DND-41 (cell line): ENCODE measurements at places on chromosomes 11 and 22.

DNA sequence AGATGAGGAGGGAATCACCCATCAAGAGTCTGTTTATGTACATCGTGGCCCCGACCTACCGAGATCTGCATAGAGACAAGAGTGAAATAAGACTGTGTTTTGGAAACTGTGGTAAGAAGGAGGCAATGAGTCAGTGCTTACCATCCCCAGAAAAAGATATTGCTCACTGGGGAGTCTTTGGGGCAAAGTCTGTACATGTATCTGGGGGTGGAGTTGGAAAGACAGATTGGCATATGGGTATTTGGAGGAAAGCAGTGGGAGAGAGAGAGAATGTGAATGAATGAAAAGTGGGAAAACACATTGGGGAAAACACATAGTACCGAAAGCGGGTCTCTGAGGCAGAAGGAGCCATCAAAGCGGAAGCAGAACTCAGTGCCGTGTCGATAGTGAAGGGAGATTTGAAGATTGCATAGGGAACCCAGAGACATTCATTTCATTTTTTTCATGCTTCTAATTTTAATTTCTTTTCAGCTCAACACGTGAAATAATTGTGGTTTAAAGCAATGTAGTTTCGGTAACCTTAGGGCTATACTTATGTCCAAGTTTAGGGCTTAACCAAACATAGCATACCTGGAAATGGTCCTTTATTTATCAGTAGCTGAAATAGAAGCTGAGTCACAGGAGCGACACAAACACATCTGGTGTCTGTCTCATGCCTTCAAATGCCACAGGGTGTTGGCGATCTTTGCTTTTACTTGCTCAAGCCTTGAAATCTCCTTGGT lies 98.6 kb upstream of the CD44 start:
- no peak for DNase-seq
- H3K36me3 ChIP-seq, result no peaks in the 10 kb centered on the region
- H3K27me3 ChIP-seq, result no peaks in the 10 kb centered on the region
- no peak overlapping the region for H3K4me3 ChIP-seq
- H3K4me1 ChIP-seq, result peaks cover 22% of the 10 kb centered on the region
- H3K27ac ChIP-seq, result no peak overlapping the region

DNA sequence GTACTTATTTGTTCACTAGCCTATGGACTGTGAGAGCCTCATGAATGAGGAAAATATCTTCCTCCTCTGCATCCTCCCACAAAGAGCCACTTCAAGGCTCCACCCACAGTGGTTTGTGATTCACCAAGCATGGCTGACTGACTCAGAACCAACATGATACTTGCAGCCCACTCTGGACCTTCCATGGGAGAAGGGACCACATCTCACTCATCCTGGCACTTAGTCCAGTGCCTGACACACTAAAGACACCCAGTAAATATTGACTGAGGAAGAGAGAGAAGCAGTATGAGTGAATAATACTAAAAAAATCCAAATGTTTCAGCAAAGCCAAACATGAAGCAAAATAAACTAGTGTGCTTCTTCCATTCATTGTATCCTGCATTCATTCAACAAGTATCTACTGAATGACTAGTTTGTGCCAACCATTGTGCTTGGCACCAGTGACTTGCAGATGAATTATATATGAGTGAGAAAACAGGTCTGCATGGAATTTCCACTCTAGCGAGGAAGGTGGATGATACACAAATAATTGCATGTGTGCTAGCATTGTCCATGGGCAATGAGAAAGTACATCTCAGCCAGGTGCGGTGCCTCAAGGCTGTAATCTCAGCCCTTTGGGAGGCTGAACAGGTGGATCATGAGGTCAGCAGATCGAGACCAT lies 54.9 kb upstream of the BLID start:
- no peak overlapping the region for H3K27ac ChIP-seq
- H3K27me3 ChIP-seq, result no peaks in the 10 kb centered on the region
- no peaks in the 10 kb centered on the region for H3K4me1 ChIP-seq
- no peaks in the 10 kb centered on the region for H3K36me3 ChIP-seq
- H3K4me3 ChIP-seq, result no peak overlapping the region

DNA sequence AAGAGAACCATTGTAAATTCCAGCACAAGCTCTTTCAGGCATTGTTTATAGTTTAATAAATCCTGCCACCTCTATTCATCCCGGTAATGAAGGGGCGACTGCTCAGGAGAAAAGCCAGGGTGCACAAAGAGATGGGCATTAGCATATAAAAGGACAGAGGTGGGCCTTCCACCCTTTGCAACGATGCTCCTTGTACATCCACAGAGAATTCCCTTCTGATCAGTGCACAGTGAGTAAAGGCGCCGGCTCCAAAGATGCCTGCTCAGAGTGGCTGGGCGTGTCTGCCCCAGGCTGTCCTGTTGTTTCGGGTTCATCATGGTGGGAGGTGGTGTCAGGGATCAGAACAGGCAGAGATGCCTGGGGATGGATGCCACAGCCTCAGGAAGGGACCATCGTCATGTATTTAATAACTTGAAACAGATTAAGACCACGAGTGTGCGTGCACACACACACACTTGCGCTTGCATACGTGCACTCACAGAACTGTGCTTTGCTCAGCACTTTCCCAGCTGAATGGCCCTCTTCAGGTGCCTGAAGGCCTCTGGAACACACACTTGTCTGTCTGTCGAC lies 305.0 kb downstream of the TBC1D22A start:
- peaks cover 4% of the 10 kb centered on the region; the same call in 1 of the 2 replicates for H3K36me3 ChIP-seq
- DNase-seq, result no peak
- no peak overlapping the region for H3K27ac ChIP-seq
- H3K4me1 ChIP-seq, result no peaks in the 10 kb centered on the region

- DNase-seq, result no peak
- no peak overlapping the region for H3K27ac ChIP-seq
- no peak overlapping the region for H3K4me3 ChIP-seq
- H3K36me3 ChIP-seq, result no peaks in the 10 kb centered on the region
- H3K4me1 ChIP-seq, result no peaks in the 10 kb centered on the region
- H3K27me3 ChIP-seq, result no peaks in the 10 kb centered on the region
Measured at GRCh38 chr11:78605296-78605695, 30.6 kb upstream of the NARS2 start.

DNA sequence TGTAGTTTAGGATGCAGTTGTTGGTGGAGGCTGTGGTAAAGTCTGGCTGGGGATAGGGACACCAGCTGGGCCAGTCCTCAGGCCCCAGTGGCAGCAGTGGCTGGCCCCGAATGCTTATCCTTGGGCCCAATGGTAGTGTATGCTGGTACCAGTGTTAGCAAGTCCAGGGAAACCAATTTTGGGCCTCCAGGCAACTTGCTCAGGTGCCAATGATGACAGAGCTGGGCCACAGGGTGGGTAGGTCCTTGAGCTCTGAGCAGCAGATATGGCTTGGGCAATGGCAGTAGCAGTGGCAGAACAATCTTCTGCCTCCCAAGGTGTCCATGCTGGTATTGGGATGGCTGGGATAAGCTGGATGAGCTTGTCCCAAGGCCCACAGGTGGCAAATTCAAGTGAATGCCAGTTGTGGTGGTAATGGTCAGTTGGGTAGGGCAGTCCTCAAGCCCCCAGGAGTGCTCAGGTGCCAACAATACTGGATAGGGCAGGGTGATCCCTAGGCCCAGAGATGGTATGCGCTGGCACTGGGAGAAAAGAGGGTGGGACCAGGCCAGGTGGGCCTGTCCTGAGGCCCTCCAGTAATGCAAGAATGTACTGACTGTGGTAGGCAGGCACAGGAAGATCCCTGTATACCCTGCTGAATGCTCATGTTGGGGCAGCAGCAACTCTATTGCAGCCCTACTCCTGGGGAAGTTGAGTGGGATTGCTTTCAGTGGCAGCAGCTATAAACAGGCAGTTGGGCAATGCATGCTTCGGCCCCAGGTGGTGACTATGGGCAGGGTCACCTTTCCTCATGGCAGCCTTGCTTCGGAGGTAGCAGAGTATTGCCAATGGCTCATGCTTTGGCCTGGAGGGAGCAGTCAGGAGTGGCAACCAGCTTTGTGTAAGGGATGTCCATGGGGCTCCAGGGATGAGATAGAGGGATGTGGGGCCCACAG lies 54.7 kb downstream of the KCNQ1OT1 start:
- no peak for DNase-seq
- no peak overlapping the region for H3K4me3 ChIP-seq
- no peaks in the 10 kb centered on the region for H3K27me3 ChIP-seq

DNA sequence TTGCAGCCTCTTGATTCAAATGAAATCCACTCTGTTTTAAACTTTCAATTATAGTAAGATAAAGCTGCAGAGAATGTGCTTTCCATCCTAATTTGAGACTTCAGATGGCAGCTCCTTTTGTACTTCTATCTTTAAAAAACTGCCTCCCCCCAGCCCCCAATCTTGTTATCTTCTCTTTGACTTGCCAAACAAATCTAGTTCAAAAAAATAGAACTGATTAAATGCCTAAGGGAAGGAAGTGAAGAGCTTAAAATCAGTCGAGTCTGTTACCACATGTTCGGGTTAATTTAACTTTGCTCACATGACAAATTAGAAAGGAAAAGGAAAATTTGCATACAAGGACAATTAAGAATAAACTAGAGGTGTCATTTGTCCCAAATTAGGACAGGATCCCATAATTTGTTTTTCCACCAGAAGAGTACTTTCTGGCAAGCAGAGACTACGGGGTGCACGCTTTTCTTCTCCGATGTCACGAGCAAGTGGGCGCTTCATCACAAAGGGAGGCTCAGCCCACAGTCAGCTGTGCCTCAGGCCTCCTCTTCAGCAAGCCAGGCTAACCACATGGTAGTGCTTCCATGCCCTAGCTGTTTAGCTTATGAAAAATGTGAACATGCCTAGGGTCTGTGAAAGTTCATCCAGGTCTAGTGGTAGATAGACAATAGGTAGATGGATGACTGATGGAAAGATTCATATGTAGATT lies 69.0 kb upstream of the LDLRAD3 start:
- H3K36me3 ChIP-seq, result no peaks in the 10 kb centered on the region
- no peak overlapping the region for H3K27ac ChIP-seq
- H3K27me3 ChIP-seq, result no peaks in the 10 kb centered on the region
- H3K4me3 ChIP-seq, result no peak overlapping the region
- H3K4me1 ChIP-seq, result no peaks in the 10 kb centered on the region

DNA sequence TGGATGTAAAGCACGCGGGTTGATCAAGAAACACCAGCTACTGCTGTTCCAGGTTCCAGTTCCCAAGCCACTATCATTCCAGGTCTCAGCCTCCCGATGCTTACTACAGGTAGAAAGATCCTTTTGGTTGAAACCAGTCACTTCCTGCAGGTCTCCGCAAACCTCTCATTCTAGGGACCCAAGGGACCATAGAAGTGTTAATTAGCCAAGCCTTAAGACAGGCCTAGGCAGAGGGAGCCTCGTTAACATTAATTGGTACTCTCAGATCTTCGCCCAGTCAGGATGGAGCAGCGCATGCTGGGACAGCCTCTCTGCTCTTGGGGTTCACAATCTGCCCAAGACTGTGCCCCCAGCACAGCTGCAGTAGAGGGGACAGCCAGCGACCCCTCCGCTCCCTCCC lies 11.2 kb upstream of the OAF start:
- DNase-seq, result no peak
- H3K27me3 ChIP-seq, result peaks cover 23% of the 10 kb centered on the region
- H3K4me3 ChIP-seq, result no peak overlapping the region
- H3K36me3 ChIP-seq, result no peaks in the 10 kb centered on the region
- no peak overlapping the region for H3K27ac ChIP-seq

DNA sequence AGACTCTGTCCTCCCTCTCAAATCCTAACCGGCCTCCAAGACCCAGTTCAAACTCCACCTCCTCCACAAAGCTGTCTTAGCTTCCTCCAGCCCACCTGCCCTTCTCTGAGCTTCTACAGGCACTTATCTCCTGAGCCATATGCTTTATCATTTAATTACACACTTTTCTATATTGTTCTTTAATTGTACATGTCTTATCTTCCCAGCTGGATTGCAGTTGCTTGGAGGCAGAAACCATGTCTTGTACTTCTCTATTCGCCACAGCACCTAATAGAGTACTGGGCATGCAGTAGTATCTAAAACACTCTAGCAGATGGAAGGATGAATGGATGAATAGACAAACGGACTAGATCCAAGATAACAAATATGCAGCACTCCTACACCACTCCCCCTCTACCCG lies 11.3 kb downstream of the TRIM29 start:
- no peak for DNase-seq
- H3K4me1 ChIP-seq, result no peaks in the 10 kb centered on the region
- H3K27ac ChIP-seq, result no peak overlapping the region
- no peak overlapping the region for H3K4me3 ChIP-seq
- peaks cover 16% of the 10 kb centered on the region for H3K27me3 ChIP-seq
- H3K36me3 ChIP-seq, result no peaks in the 10 kb centered on the region
